ENCODE measurements at places on chromosomes 13 and 19. TPM values are rescaled to one million over a fixed set of nuclear protein-coding genes. Genes with fewer than 3 reads are reported as not detected.

The CEACAM7 gene
- 2.1 TPM for total RNA-seq

The FREM2 gene
- total RNA-seq: 0.13 TPM

The KLF1 gene
- not detected for total RNA-seq

The ZNF226 gene
- total RNA-seq: 13.5 TPM

The APLP1 gene
- 10.9 TPM for total RNA-seq

The GAPDHS gene
- total RNA-seq: not detected

The CGB5 gene
- total RNA-seq: not detected

GRCh38 chr13:65841156-65841555 is 1389.0 kb downstream of the PCDH9 start:
- DNase-seq: no peak

- DNase-seq: no peak
Measured at GRCh38 chr19:17240062-17240752, 5.5 kb downstream of the NR2F6 start.

DNA sequence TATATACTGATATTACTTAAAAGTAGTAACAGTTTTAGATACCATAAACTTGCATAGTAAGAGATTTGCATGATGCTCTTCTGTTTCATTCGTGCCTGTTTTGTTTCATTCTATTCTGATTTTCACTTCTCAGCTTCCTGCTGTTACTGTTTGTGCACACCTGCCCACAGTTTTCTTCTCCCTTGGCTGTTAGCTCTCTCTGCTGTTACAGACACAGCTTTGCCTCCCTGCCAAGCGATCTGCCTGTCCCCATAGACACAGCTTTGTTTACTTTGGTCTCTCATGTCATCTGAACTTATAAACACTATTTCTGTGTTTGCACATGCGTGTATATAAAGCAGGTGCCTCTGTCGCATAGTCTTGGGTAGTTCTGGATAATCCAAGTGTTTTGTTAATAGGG is 21.4 kb upstream of the UPF3A start:
- peak; percentile 37 for DNase-seq

DNA sequence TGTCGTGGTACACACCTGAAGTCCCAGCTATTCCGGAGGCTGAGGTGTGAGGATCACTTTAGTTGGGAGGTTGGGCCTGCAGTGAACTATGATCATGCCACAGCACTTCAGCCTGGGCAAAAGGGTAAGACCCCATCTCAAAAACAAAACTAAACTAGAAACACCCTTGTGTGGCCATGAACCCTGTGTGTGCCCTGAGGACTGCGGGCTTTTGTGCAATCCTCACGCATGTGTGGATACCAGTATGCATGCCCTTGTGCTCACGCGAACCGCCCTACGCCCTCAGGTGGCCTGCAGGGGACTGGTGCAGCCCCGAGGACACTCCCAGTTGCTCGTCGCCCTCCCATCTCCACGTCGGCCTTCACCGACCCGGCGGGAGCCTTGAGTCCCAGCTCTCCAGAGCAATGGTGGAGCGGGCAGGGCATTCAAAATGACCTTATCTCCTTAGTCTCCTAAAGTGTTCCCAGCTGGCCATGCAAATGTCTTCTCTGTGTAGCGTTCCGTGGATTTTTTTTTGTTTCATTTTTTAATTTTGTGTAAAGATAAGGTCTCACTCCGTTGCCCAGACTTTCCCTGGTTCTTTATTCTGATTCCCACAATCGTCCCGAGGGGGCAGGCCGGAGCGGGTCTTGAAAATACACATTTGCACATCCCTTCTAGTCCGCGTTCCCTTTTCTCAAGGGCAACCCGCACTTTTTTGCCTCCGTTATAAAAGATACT is 868 bp upstream of the EGLN2 start:
- DNase-seq: no peak

DNA sequence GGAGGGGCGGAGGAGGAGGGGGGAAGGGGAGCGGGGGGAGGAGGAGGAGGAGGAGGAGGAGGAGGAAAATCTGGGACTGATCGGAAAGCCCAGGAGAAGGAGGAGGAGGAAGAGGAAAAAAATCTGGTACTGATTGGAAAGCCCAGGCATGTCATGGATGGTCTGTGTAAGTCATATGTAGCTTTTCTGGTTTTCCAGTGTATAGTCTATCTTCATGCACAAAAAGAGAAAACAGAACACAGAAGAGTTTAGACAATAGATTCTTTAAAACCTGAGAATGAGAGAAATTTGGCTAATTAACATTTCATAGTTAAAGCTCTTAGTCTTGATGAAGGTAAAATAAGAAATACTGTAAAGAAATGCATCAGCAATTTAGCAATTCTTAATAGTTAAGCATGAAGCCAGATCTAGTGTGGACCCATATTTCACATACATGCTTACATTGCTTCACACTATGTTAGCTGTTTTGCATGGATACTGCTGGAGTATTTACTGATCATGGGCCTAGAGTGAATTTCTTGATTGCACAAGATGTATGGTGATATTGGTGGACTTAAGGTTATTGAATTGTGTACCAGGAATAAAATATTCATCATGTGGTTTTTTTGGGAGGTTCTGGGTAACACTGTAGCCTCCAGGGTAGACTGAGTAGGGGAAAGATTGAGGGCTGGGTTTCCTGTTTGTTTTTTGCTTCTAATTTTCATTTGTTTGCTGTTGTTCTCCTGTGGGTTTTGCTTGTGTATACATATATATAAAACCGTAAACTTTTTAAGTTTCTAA is 41.4 kb downstream of the SUCLA2 start:
- no peak for DNase-seq

GRCh38 chr13:24168392-24168750 is 7.9 kb downstream of the SPATA13 start:
- DNase-seq: no peak

- DNase-seq: no peak
Measured at GRCh38 chr19:37790244-37790925, 11.0 kb upstream of the ZNF573 start.

DNA sequence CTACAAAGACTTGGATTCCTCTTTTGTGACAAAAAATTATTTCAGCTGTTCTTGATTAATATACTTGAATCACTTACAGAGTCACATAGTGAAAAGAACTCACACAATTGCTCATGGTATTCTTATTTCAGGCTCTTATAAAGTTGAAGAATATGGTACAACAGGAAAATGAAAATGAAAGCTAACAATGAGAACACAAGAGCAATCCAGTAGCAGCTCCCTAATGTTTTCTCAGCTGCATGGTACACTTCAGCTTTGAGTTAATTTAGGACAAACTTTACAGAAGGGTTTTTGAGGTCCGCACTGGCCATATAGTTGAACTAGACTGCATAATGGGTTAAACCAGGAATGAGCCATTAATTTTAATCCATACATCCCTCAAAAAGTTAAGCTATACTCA is 1261.8 kb downstream of the SLITRK5 start:
- DNase-seq: no peak

DNA sequence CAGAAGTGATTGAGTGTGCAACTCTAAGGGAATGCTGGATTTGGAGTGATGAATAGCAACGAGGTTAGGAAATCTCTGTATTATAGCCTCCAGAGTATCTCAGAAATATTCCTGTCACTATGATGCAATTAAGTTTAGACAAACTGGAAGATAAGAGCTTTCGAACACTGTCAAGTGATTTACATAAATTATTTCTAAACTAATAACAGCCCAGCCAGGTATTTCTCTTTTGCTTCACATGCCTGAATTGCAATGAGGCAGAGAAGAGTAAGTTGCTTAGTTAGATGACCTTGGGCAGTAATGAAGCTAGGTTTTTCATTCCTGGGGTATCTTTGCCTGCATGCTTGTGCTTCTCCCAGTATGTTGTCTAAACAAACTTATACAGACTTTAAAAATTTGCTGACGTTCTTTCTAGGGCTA is 134.5 kb downstream of the LMO7 start:
- DNase-seq: no peak

GRCh38 chr19:40745402-40745780 is 4.9 kb downstream of the ACTMAP start:
- DNase-seq: no peak

GRCh38 chr19:14073261-14073924 is 807 bp downstream of the MISP3 start:
- no peak for DNase-seq

DNA sequence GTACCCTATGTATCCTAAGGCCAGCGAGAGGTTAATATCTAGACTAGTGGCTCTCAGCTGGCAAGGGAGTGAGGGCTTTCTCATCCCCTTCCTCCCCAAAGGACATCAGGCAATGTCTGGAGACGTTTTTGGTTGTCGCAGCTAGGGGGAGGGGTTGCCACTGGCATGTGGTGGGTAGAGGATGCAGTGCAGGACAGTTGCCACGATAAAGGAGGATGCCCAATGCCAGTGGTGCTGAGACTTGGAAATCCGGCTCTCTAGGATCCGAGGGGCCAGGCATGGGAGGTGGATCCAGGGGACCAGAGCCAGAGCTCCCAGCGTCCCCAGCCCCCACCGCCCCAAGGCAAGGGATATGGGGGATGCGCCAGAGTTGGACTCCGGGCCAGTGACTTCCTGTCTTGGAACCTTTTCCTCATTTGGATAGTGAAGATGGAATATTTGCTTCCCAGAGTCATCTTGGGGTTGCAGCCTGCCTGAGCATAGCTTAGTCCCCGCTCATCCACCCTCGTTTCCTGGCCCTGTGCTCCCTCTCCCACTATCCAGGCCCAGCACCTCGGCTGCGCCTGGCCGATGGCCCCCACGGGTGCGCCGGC is 4.9 kb downstream of the SSC5D start:
- no peak for DNase-seq

Measured in esophagus muscularis mucosa (tissue), 4 donors.